COR-L47 (cell line): ENCODE measurements at places on chromosomes 5 and 9.

- DNase-seq, result peak; percentile 30
Observed at GRCh38 chr9:92807757-92808725, 43.4 kb upstream of the BICD2 start.

- DNase-seq, result no peak
Observed at GRCh38 chr9:135302329-135303279, 177.0 kb upstream of the PPP1R26 start.

DNA sequence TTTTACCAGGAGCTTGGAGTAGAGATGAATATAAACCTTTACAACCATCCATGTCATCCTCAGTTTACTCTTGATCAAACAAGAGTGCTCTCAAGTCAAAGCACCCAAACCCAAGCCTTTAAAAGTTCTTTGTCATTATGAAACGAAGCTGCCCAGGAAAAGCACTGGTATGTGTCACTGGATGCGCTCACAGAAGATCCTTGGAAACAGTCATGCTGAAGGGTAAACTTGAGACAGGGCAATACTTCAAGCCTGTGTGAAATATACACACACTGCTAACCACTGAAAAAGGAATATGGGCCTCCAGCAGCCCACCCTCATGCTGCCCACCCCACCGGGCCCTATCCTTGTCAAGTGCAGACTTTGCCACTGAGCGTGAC lies 84.5 kb downstream of the PRRT1B start:
- no peak for DNase-seq

DNA sequence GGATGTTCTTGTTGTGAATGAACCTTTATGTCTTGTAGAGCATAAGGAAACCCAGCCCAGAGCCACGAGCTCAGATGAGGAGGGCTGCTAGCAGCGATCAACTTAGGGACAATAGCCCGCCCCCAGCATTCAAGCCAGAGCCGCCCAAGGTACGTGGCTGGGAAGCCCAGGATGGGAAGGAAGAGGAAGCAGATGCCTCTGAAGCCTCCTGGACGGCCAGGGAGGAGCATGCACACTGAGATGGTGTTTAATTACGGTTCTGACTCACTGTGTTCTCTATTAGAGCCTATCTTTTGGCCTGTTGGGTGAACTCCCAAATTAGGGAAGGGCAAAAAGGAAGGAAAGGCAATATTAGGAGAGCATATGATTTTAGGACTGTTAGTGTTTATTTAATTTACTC lies 75.3 kb downstream of the TJP2 start:
- DNase-seq, result no peak

DNA sequence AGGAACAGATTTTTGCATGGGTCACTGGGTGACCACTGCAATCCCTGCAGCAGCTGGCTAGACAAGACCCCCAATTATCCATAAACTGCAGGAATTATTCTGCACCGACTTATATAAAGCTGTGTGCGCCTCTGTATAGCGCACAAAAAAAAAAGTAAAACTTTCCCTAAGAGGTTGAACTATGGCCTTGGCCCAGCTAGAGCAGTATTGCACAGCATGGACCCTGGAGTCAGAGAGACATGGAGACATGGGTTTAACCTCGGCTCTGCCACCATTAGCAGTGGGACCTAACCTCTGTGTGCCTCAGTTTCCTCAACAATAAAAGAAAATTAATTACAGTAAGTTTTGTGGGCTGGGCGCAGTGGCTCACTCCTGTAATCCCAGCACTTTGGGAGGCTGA lies 17.1 kb upstream of the GRPEL2 start:
- DNase-seq, result no peak

GRCh38 chr5:31232273-31232888 lies 38.9 kb downstream of the CDH6 start:
- DNase-seq, result peak; percentile 47

GRCh38 chr5:29016067-29016466 lies 1977.7 kb upstream of the CDH9 start:
- DNase-seq, result no peak

DNA sequence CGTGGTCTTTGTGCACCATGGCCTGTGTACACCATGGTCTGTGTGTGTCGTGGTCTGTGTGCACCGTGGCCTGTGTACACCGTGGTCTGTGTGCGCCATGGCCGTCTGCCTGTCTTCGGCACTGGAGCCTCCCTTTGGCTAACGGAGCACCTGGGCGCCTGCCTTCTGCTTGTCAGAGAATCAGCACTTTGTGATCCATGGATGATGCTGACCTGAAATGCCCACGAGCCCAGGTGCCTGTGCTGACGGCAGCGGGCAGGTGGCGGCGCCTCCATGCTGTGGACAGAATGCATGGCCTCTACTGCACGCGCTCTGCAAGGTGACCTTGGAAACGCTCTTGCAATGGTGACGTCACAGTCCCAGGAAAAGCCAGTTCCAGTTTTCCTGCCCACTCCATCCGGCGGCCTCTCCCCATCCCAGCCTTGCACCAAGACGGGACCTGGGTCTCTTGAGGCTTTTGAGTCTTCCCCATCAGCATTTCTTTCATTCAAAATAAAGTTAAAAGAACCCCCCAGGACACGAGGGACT lies 14.6 kb downstream of the LCN9 start:
- no peak for DNase-seq

DNA sequence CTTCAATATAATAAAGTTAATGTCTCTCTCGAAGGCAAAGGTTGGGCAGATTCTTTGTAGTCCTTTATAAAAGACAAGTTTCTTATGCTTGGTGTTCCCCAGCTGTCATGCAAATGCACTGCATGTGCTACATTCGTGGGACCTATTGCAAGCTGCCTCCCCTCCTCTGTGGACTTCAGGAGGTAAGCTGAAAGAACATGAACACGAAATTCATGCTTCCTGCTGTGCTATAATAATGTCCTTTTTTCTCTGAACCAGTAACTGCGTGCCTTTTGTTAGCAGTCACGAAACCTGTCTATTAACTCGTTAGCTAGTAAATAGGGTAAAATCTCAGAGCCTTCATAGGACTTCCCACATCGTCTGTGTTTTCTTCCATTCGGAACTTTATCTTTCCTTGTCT lies 363.5 kb downstream of the CDH9 start:
- DNase-seq, result peak; percentile 80
